Subcutaneous preadipocyte (primary cell): ENCODE measurements at places on chromosomes 12 and 14. TPM values are rescaled to one million over a fixed set of nuclear protein-coding genes. Genes with fewer than 3 reads are reported as not detected.

SRSF9 gene
- 116 and 137 TPM in 2 replicates for total RNA-seq

ULK1 gene
- 4.4 and 8.2 TPM in 2 replicates for total RNA-seq

PMEL gene
- total RNA-seq = 0.78 and 1.5 TPM in 2 replicates

RERGL gene
- total RNA-seq = not detected in 2 replicates

ADAMTS20 gene
- total RNA-seq = not detected in 2 replicates
